NCI-H187 treated with DMSO at 0.1 percent for 48 hours (cell line): ENCODE measurements at places on chromosomes 7 and 10.

- DNase-seq, result no peak
These were observed 572 bp downstream of the CHST12 start for GRCh38 chr7:2403718-2404648.

DNA sequence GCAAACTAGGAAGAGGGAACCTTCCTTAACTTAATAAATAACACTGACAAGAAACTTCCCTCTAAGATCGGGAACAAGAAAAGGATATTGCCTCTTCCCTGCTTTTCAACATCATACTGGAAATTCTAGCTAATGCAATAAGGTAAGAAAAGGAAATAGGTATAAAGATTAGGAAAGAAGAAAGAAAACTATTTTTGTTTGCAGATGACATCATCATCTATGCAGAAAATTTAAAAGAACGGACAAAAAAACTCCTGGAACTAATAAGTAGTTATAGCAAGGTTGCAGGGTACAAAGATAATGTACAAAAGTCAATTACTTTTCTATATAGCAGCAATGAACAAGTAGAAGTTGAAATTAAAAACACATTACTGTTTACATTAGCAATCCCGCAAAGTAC is 164.8 kb downstream of the WDR11 start:
- DNase-seq, result no peak

GRCh38 chr7:123770378-123770777 is 21.6 kb upstream of the WASL start:
- no peak for DNase-seq

DNA sequence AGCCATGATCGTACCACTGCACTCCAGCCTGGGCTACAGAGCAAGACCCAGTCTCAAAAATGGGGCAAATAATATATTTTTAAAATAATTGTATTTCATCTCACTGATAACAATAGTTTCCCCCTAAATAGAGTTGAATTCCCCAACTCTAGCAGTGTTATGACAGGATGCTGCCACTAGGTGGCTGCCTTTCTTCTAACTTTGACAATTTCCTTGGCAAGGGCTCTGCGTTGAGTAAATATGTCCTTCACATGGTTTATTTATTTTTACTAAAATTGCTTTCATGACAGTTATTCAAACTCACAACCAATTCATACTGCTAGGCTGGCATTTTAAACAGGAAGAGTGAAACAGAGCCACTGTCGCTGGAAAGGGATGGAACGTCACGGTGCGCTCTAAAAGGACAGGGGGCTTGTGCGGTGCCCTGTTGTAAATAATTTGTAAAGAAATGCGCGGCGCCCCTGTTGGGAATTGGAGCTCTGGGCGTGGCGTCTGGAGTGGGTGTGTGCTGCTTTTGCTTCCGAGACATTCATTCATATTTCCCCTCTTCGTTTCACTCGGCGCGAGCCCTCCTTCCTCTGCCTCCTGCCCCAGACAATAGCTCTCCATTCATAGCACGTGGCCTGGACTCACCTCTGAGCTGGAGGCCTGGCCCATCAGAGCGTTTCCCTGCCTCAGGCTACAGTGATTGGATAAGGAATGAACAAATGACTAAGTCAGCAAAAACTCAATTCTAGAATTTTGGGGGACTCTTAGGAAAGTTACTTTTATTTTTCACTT is 20.5 kb upstream of the PITRM1 start:
- no peak for DNase-seq

- no peak for DNase-seq
These were observed 10.8 kb downstream of the PDE1C start for GRCh38 chr7:32059289-32060011.

DNA sequence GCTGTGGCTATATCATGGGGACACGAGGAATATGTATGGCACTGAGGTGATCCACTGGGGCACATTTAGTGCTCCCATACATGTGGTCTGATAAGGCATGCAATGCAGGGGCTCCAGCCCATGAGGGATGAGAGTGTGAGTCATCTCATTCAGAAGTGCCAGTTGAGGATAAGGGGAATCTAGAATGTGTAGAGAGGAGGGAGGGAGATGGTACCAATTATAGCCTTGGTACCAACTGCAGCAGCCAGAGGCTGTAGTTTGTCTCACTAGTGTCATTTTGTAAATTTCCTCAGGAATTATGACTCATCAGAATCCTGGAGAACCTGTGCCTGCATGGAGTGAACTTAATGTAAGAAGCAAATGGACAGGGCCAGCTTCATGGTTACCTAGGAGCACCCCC is 46.2 kb downstream of the LAMB4 start:
- DNase-seq, result no peak

GRCh38 chr7:102450242-102450641 is 14.4 kb downstream of the ALKBH4 start:
- no peak for DNase-seq

DNA sequence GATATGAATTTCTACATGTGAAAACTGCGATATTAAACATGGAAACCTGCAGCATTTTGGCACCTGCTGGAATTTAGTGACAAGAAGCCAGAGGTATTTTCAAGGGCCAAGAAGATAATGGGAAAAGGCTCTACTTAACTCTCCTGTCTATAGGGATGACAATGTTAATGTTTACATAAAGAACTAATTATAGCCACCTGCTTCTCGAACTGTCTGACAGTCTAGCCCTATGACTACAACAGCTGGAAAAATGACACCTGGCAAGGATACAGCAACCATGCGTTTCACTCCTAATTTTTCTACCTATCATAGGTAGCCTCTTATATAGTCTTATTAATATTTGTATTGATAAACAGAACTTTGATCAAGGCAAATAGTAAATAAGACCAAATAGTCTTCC is 49.6 kb downstream of the MAGI2 start:
- DNase-seq, result peak; percentile 64

GRCh38 chr10:97849103-97849686 is 448 bp upstream of the GOLGA7B start:
- peak; percentile 74 for DNase-seq

GRCh38 chr7:114153700-114154099 is 234.9 kb upstream of the PPP1R3A start:
- no peak for DNase-seq

DNA sequence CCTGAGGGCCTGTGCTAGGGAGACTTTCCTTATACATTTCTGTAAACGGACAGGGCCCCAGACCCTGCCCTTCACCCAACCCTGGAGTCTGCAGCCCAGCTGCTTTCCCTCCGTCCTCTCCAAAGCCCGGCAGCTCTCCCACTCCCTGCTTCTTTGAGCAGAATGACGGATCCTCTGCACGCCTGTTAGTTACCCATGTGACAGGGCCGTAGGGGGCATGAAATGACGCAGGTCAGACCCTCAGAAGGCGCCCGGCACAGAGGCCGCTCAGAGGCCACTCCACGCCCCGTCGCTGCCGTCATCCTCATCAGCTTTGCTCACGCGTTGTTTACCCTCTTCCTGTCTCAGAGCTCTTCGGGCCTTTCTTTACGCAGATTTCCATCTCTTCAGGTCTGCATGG is 60.2 kb upstream of the MKRN1 start:
- DNase-seq, result no peak

DNA sequence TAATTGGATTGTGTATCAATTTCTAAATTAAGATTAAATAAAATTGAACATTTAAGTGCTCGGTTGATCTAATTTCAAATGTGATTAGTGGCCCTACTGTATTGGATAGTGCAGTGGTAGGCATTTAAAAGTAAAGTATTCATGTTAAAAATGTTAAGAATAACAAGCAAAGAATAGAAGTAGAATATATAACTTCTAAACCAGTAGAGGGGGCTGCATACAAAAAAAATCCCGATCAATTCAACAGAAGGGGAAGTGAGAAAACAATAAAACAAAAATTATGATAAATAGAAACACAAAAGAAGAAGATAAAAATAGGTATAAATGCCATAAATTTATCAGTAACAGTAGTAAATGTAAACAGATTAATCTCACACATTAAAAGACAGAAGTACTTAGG is 24.9 kb upstream of the WDFY4 start:
- no peak for DNase-seq

- no peak for DNase-seq
These were observed 155.7 kb downstream of the LCOR start for GRCh38 chr10:96987842-96988175.

DNA sequence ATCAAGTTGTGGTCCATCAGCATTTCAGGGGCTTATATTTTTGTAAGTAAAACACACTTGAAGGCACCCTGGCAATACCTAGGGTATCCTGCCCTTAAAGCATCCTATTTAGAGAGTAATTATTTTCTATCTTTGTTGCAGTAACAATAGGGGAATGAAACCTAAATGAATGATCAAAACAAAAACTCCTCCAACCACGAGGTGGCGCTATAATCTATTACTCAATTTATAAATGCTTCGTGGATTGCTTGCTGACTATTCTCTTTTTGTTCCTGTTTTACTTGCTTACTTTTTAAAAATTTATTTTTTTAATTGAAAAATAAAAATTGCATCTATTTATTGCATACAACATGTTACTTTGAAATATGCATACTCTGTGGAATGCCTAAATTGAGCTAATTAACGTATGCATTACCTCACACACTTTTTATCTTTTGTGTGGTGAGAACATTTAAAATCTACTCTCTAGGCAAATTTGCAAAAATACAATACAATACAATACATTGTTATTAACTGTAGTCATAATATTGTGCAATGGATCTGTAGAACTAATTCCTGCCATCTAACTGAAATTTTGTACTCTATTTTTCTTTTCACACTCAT is 147.7 kb upstream of the BMPER start:
- no peak for DNase-seq

DNA sequence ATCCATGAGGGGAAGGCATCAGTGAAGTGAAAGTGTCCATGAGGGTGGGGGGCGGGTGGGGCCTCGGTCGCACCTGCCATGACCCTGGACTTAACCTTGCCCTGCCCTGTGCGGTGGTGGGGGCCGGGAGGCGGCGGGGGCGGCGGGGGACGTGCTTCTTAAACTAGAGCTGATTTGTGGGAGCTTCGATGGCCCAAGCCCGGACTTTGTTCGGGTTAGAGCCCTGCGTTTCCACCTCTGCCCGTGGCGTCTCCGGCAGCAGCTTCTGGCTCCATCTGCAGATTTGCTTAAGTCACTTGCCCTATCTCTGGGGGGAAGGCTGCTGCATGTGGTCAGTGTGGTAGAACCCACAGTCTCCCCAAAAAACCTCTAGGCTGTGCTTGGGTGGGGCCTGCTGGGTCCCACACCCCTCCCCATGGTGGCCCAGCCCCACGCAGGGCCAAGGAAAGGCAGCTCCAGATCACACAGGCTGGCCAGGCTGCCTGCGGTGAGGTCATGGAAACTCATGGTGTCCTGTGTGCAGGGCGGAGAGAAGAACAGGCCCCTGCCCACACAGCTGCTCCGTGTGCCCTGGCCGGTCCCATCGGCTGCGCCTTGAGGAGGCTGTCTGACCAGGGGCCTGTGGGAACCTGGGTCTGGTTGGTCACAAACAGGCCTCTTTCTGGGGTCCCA is 93.2 kb downstream of the INPP5A start:
- DNase-seq, result no peak

GRCh38 chr7:66281678-66282590 is 76.8 kb downstream of the TPST1 start:
- no peak for DNase-seq

GRCh38 chr7:69295977-69296376 is 302.3 kb upstream of the AUTS2 start:
- no peak for DNase-seq

DNA sequence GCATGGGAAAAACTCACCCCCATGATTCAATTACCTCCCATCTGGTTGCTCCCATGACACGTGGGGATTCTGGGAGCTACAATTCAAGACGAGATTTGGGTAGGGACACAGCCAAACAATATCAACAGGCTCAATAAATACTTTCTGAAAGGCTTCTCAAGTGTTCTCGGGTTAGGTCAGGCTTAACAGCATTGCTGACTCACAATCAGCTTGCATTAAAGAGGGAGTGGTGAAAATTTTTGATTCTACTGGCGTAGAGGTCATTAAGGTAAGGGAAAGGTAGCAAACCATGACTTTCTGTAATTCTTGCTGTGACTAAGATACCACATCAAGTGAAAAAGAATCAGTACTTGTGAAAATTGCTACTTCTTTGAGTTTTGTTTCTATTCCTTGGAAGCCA is 126.4 kb downstream of the JCAD start:
- no peak for DNase-seq

DNA sequence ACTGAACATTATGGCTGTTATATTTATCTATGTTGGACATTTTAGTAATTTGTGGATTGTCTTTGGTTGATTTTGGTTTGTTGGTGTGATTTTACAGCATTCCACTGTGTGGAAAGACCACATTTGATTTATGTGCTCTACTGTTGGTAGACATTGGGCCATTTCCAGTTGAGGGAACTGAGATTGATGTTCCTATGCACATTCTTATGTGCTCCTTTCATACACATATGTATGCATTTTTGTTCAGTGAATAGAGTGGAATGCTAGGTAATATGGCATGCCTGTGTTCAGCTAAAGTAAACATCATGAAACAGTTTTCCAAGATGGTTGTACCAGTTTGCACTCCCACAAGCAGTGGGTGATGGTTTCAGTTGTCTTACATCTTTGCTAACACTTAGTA is 15.1 kb downstream of the CACNB2 start:
- no peak for DNase-seq

DNA sequence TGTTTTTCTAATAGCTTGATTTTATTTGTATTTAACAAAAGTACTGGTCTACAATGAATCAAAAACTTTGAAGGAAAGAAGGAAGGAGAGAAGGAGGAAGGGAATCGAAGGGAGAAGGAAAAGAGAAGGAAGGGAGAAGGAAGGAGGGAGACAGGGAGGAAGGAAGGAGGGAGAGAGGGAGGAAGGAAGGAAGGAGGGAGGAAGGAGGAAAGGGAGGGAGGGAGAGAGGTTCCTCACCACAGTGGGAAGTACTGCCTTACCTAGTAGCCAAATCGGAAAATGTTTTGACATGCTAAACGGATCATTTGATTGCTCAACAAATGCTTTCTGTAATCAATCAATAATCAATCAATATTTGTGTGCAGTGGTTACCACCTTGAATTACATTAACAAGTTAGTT is 225.8 kb upstream of the CELF2 start:
- DNase-seq, result no peak

DNA sequence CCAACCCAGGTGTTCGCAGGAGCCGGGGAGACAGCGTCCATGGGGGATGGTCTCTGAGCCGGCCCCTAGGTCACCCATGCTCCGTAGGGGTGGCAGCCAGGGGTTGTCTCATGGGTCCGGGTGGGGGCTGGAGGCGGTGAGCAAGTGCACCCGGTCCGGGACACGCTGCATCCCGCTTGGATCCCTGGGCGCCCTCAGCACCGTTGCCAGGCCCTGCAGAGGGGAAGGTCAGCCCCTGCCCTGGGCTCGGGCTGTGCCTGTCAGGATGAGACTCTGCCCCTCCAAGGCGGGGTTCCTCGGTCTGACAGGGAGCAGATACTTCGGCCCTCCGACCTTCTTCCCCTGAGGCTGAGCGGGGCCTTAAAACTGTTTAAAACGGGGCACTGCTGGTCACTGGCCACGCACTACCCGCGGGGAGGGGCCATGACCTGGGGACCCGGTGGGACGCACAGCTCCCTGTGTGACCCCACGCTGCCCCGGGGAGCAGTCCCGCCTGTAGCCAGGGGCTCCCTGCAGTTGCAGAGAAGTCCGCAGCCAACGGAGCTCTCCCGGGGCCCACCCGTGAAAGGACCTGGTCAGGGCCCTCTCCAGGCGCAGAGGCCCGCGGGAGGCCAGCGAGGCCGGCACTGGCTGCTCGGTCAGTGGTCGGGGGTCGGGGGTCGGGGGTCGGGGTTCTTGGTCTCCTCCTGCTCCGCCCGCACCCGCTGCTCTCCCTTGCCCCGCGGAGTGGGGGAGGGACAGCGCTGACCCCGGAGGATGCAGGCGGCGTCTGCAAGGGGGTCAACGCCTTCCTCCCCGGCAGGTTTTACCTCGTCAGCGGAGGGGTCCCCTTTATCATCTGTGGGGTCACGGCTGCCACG is 33.4 kb upstream of the KNDC1 start:
- no peak for DNase-seq
